K562 (cell line): ENCODE measurements at places on chromosomes 2 and 18. TPM values are rescaled to one million over a fixed set of nuclear protein-coding genes. Genes with fewer than 3 reads are reported as not detected.

MDH1B gene
- 0.07 TPM in 1 of 2 replicates, not detected in the other for total RNA-seq

NEURL3 gene
- not detected in 2 replicates for total RNA-seq

- H3K27me3 ChIP-seq, result no peaks in the 10 kb centered on the region
- H3K27ac ChIP-seq, result no peak overlapping the region
- no peak overlapping the region for H3K4me3 ChIP-seq
- H3K36me3 ChIP-seq, result no peaks in the 10 kb centered on the region
- no peak for DNase-seq
- no peaks in the 10 kb centered on the region for H3K4me1 ChIP-seq
These were observed 1072.7 kb downstream of the DSC3 start for GRCh38 chr18:29969876-29970275.

- H3K4me1 ChIP-seq, result no peaks in the 10 kb centered on the region; the same call in 1 of the 2 replicates
- no peaks in the 10 kb centered on the region for H3K36me3 ChIP-seq
- DNase-seq, result no peak
- no peak overlapping the region for H3K27ac ChIP-seq
These were observed 38.0 kb upstream of the YWHAQ start for GRCh38 chr2:9668687-9669345.

DNA sequence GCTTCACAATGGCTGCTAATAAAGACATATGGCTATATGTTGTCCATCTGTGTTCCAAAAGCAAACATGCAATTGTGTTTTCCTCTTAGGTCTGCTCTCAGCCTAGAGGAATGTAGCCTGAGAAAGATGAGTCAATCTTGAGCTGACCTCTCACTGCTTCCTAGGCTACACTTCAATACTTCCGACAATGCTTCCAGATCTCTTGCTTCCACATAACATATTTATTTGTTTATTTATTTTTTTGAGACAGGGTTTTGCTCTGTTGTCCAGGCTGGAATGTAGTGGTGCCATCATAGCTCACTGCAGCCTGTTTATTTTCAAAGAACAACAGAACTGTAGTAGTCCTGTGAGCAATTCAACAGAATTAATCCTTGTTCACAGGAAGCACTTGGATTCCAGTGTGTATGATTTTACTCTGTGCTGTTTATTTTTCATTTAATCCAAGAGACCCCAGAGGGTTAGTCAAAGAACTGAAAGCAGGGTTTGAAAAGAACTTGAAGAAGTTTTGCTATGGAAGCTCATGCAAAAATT, 437.9 kb downstream of the TXNL1 start:
- no peaks in the 10 kb centered on the region for H3K36me3 ChIP-seq
- H3K27ac ChIP-seq, result no peak overlapping the region
- no peak for DNase-seq
- no peaks in the 10 kb centered on the region for H3K4me1 ChIP-seq
- H3K4me3 ChIP-seq, result no peak overlapping the region

DNA sequence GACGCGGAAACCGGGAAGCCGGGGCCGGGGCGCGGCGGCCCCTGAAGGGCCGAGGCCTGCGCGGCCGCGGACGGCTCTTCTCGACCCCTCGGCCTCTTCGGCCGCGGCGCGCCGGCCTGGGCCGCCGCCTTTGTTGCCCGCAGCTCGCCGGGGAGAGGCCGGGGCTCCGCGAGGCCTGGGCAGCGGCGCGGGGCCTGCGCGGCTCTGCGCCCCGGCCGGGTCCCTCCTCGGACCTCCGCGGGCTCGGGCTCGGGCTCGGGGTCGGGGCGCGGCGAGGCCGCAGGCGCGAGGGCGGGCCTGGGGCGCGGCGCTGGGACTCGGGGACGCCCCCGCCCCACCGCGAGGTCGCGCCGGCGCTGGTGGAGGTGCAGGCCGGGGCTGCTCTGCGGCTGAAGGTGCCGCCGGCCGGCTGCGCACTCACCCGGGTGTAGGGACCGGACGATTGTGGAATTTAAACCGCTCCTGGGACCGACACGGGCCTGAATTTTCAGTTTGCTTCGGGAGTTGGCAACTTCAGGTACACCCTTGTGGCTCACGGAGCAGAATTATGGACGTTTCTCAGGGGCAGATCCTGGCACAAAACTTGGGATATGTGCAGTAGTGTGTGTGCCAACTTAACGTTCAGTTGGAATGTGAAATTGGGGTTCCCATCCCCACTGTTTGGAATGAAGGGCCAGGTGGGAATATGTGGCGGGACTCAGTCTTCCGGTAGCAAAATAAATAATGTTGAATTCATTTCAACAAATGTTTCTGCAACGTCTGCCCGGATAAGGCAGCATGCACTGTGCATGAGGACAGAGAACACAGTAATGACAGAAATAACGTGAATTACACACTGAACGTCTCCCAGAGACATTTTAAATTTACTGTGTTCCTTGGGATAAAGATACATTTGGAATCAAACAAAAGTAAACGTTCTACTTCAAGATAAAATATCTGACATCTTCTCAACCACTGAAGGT, 787 bp downstream of the SOCS6 start:
- no peaks in the 10 kb centered on the region for H3K27me3 ChIP-seq
- no peaks in the 10 kb centered on the region; the same call in 2 of the 3 replicates for H3K36me3 ChIP-seq
- H3K4me1 ChIP-seq, result peaks cover 24% of the 10 kb centered on the region; the same call in 2 of the 3 replicates
- peak overlapping the region; percentile 58 for H3K4me3 ChIP-seq

DNA sequence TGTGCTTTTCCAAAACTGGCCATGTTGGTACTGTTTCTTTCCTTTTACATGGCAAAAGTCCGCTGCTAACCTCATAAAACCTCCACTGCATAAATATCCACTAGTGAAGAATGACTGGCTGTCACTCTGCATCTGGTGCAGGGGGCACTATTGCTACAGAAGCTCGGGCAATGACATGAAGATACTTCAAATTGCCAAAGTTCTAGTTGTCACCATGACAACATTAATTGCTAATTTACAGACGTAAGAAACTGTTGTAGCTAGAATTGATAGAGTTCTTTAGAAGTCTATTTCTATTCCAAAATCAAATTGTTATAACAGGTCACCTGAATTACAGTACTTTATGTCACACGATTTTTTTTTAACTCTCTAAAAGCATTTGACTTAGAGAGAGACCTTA, 845 bp downstream of the CFAP210 start:
- no peaks in the 10 kb centered on the region for H3K27me3 ChIP-seq
- peaks cover 20% of the 10 kb centered on the region for H3K36me3 ChIP-seq
- no peak overlapping the region for H3K27ac ChIP-seq
- peak; percentile 27 for DNase-seq
- H3K4me1 ChIP-seq, result peaks cover 9% of the 10 kb centered on the region

DNA sequence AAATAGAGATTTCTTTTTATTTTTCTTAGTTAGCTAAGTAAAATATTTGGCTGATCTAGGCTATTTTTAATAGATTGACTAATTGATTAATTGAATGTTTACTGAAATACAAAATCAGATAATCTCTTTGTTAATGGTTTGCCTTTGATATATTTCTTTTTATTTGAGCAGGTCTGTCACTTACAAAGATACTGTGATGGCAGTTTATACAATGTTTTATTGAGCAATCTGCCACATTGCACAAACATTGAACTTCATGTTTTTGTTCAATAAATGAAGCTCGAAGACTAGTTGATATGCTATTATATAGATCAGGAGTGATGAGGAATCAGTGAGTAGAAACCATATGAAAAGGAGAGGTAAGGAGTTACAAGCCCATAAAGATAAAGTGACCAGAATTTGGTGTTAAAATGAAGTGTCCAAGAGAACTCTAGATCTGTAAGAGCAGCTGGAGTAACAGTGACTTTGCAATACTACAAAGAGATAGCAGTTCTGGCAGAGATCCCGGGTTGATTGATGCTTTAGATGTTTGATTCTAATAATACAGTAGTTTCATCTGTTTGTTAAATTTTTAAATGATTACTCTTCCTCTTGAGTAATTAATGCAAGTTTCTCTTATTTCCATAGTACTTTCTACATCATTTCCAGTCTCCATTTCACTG, 574.2 kb downstream of the CCDC85A start:
- no peaks in the 10 kb centered on the region for H3K27me3 ChIP-seq
- H3K36me3 ChIP-seq, result no peaks in the 10 kb centered on the region
- no peaks in the 10 kb centered on the region for H3K4me1 ChIP-seq
